Stimulated activated CD4-positive, alpha-beta T cell treated with anti-CD3 and anti-CD28 coated beads, Interleukin-1b, Interleukin-23, amount 100 ng/mL, for 24 hours (primary cell): ENCODE measurements at places on chromosomes 3 and 15.

- DNase-seq: no peak
Measured at GRCh38 chr3:100029689-100030088, 84.6 kb downstream of the FILIP1L start.

- DNase-seq: no peak
Measured at GRCh38 chr3:127320529-127321121, 32.8 kb upstream of the PRR20G start.

DNA sequence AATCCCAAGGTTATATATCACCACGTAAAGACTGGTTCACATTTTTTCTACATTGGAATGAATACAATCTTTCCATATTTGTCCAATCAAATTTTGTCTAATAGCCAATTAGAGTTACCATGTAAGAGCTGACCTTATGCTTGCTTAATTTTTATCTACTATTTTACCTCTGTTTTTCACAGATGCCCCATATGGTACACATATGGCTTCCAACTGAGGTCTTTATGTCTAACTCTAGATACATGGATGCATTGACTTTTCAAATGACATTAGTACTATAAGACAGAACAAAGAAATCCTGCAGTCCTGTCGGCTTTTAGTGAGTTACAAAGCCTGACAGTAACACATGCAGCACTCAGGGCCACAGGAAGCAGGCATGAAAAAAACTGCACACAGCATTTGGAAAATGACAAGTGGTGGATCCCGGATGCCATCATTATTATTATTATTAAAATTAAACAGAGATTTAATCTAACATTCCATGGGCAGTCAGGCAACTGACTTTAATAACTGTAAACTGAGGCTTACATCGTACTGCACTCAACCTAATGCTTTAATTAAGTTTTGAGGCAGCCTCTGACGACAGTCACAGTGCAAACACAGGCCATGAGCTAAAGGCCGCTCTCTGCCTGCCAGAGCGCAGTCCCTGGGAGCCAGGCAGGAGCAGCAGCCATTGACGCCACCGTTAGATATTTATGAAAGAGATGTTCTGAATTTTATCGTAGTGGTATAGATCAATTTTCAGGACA, 113.9 kb upstream of the TMCO5A start:
- no peak for DNase-seq

DNA sequence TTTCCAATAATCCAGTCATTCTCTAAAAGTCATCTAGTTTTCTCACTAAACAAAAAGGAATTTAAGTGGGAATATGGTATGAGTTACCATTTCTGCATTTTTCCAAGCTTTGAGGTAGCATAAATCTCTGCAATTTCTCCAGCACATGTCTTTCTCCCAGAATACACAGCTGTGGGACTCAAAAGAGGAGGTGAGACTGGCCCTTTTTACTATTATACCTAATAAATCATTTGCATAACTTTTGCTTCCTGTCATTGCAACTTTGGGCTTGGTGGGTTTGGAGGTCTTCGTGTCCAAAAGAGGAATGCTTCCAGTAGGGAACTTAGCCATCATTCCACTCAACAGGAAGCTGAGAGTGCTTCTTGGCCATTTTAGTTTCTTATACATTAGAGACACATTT, 94.8 kb downstream of the FMN1 start:
- DNase-seq: no peak

DNA sequence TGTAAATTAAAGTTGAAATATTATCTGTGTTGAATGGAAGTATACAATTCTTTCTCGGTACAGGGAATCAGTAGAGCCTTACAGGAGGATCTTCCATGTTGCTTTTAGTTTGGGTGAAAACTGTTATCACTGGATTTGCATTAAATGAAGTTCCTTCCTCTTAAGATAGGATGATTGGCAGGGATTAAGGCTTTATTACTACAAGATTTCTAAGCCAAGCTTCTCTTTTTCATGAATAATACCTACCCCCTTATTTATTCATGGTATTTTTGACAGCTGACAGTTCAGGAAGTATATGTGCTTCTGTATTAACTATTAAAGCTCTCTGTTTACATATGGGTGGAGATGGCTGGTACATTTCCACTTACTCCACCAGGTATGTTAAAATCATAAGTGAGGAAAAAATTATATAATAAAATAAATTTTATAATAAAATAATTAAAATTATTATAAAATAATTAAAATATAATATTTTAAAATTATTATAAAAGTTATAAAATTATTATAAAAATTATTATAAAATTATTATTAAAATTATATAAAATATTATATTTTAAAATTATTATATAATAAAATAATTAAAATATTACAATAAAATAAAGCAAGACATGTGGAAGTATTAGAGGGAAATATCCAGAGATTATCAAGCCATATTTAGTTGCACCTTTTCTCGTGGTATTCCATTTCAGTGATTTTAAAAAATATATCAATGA, 332.9 kb downstream of the ROBO2 start:
- DNase-seq: no peak

DNA sequence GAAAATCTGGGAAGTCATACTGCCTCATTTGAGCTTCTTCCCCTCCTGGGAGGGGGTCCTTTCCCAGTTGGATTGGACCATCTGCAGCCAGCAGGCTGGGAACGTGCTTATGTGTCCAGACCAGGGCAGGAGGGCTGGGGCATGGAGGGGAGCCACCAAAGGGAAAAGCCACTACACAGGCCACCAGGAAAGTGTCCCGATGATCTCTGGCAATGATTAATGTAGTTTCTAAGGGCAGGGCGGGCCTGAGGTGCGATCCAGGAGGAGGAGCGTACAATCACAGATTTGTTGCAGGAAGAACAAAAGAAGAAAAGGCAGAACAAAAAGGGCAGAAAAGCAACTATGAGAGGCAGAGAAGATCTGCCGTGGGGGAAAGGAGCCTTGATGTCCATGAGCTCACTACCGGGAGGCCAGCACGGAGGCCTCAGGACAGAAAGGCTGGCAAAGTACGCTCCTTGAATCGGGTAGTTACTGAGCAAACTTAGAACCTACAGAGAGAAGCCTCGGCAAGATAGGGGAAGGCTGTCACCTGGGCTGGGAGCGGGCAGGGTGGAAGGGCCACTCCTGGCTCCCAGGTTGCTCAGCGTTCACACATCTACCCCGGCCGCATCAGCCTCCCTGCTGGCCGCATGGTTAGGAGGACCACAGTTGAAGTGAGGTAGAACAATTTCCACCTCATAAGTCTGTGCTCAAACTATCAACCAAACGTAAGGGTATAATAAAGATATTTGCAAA, 79.5 kb upstream of the PCSK6 start:
- no peak for DNase-seq

DNA sequence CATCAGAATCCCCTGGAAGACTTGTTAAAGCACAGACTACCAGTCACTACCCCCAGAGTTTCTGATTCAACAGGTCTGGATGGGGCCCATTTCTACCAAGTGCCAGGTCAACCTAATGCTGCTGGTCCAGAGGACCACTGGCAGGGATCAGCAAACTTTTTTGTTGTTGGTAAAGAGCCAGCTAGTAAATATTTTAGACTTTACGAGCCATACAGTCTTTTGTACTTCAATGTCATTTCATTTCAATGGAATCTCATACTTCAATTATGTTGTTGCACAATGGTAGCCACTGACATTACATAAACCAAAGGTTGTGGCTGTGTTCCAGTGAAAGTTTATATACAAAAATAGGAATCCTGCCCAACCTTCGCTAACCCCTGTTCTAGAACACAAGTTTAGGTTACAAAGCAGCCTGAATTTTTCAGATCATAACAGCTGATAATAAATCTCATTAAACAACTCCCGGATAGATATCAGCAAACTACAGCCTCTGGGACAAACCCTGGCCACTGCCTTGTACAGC, 28.7 kb downstream of the ULK4 start:
- DNase-seq: no peak

- DNase-seq: no peak
Measured at GRCh38 chr3:190528706-190529105, 14.8 kb downstream of the IL1RAP start.

DNA sequence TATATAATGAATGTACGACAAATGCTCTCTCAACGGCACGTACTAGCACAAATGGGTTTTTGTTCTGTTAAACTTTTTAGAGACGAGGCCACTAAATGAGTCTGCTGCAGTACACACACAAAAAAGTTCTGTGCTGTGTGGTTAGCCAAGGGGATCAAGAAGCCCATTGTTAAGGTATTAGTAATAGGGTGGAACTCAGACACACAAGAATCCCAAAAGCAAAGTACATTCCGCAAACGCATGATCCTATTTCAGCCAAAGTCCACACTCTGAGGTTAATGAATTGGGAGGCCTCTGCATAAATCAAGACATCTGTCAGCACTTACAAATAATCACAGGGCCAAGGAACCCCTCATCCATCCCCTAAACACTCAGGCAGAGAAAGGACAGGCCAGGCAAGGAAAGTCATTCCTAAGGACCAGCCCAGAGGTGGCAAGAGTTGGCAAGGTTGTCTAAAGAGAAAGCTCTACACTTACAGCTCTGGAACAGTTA, 12.1 kb downstream of the OSBPL10 start:
- DNase-seq: no peak

DNA sequence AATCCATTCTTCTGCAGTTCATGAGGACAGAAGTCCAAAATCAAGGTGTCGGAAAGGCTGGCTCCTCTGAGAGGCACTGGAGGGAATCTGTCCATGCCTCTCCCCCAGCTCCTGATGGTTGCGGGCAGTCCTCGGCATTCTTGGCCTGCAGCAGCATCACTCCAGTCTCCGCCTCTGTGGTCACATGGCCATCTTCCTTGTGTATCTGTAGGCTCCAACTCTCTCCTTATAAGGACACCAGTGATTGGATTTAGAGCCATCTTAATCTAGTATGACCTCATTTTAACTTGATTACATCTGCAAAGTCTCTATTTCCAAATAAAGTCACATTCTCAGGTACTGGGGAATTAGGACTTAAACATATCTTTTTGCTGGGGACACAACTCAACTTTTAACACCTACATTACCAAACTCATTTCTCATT, 56.0 kb upstream of the FLNB start:
- DNase-seq: no peak

DNA sequence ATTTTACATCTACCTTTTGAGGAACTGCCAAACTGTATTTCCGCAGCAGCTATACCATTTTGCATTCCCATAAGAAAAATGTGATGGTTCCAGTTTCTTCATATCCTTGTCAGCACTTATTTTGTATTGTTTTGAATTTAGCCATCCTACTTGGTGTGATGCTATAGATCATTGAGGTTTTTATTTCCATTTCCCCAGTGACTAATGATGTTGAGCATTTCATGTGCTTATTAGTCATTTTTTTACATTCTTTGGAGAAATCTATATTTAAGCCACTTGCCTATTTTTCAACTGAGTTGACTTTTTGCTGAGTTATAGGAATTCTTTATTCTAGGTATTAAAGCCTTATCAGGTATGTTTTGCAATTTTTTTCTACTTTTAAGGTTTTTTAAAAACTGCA, 347.6 kb upstream of the RARB start:
- DNase-seq: no peak
